ENCODE measurements at places on chromosomes 1 and 21.
A peak's percentile ranks its signal among the peaks of the same experiment; 100 is the strongest.

DNA sequence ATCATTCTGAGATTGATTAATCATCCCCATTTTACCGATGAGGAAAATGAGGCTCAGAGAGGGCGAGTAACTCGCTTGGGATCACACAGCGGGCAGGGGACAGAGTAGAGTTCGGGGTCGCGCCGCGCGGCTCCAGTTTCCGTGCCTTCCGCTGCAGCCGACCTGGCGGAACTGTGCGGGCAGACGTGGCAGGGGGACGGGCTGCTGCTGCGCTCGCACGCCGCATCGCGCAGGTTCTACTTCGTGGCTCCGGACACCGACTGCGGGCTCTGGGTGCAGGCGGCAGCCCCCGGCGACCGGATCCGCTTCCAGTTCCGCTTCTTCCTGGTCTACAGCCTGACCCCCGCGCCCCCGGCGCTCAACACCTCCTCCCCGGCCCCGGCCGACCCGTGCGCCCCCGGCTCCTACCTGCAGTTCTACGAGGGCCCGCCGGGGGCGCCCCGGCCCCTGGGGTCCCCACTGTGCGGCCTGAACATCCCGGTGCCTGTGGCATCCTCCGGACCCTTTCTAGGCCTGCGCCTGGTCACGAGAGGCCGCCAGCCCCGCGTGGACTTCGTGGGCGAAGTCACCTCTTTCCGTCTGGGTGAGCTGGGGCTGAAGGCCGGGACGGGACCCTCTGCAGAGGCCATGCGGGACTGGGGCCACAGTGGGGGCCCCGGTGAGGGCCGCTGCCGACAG is 2.3 kb downstream of the LDLRAD2 start:
- no peak for DNase-seq

DNA sequence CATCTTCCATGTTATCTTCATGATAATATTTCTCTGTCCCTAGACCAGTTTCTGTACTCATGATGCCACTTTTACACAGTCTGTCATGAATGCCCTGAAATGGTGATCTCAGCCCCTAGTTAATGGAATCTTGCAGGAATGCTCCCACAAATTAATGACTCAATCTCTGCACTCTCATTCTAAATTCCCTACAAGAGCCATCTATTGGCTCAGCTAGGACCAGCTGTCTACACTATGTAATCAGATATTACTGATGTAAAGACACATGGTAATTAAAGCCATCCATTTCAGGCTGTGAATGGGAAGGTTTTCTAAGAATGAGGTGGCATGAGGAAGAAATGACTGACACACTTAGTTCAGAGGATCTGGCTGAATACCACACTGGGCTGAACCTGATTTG is 199.1 kb upstream of the KCND3 start:
- DNase-seq, result no peak

- DNase-seq, result no peak
Observed at GRCh38 chr1:175353066-175353465, 160.5 kb upstream of the KIAA0040 start.

DNA sequence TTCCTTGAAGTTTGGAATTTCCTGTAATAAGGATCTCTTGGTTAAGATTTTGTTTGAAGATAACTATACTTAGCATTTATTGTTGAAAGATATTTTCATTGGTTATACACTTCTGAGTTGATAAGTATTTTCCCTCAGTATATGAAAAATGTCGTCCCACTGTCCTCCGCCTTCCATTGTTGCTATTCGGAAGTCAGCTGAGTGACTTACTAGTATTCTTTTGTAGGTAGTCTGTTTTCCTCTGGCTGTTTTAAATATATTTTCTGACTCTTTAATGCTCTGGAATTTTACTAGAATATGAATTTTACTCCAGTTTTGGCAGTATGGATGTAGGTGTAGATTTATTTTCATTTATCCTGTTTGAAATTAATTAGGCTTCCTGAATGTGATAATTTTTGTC is 498.7 kb upstream of the NFIA start:
- no peak for DNase-seq

DNA sequence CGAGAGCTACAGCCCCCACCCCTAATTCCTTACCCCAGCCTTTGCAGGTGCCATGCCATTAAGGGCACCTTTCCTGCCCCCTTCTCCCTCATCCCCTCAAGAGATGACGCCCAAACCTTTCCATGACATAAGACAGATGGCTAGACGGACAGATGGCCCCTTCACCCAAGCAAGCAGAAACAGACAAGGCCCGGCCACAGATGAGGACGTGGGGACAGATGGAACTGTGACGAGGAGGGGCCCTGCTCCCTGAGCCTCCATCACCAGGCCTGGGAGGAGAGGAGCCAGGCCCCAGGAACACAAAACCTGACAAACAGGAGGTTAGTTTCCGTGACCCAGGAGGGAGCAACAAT is 24.7 kb upstream of the PEF1 start:
- DNase-seq, result no peak

GRCh38 chr1:3504151-3504821 is 49.8 kb downstream of the ARHGEF16 start:
- no peak for DNase-seq

- DNase-seq, result no peak
Observed at GRCh38 chr1:99546432-99547416, 99.2 kb upstream of the PALMD start.

DNA sequence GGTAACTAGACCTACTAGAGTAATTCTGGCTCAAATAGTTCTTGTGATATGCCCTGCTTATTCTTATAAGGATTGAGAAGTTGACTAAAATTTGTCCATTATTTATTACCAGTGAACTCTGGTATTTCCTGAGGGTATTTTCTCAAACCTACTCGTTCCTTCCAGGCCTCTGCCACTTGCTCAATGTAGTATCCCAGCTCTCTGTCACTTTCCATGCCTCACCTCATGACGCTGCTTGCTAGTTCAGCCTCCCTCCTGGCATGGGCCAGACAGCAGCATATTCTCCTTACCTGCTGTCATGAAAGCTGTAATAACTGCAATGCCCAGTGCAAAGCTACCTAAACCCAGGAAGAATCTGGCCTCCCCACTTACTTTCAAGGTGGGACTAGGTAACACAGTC is 602.9 kb upstream of the ADAMTS5 start:
- DNase-seq, result no peak

- DNase-seq, result peak; percentile 33
Observed at GRCh38 chr1:228646717-228647522, 88.4 kb upstream of the RHOU start.

DNA sequence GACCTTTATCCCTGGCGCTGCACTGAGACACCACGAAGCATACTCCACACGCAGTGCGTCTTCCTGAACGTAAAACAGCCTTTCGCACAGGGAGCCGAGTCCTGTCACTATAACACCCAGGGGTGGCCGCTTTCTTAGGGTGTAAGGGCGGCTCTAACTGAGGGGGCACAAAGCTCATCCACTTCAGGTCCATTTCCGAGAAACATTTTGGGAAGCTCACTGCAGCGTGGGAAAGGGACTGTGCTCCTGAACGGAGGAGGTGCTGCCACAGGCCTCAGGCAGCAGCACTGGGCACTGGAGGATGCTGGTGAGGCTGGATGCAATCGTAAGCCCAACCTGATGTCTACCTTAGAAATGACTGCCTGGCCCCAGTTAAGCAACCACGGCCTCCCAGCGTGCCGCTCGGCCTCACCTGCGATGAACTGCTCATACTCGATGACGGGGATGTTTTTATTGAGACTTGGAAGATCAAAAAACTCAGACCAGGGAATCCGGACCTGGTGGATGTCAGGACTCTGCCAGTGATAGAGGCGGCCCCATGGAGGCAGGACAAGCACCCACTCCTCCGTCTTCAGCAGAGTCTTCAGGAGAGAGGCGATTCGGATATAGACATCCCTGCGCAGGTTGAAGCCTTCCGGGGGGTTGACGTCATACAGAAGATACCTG is 2.3 kb downstream of the POFUT2 start:
- no peak for DNase-seq

DNA sequence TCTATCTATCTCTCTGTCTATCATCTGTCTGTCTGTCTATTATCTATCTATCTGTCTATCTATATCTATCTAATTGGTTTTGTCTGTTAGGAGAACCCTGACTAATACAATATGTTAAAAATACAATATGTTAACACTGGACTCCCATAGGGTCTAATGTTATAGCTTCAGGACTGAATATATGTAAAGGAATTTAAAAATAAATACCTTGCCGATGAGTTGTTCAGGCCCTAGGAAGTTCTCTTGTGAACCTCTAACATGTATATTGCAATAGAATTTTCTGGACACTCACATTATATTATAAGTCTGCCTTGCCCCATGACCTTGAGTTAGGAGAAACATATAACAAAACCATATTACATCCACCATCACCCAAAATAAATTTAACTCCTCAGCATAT is 900.6 kb downstream of the NCAM2 start:
- DNase-seq, result no peak

GRCh38 chr1:8096105-8097011 is 70.2 kb upstream of the ERRFI1 start:
- no peak for DNase-seq

- peak; percentile 82 for DNase-seq
Observed at GRCh38 chr21:45128613-45129188, 54.3 kb downstream of the ADARB1 start.

DNA sequence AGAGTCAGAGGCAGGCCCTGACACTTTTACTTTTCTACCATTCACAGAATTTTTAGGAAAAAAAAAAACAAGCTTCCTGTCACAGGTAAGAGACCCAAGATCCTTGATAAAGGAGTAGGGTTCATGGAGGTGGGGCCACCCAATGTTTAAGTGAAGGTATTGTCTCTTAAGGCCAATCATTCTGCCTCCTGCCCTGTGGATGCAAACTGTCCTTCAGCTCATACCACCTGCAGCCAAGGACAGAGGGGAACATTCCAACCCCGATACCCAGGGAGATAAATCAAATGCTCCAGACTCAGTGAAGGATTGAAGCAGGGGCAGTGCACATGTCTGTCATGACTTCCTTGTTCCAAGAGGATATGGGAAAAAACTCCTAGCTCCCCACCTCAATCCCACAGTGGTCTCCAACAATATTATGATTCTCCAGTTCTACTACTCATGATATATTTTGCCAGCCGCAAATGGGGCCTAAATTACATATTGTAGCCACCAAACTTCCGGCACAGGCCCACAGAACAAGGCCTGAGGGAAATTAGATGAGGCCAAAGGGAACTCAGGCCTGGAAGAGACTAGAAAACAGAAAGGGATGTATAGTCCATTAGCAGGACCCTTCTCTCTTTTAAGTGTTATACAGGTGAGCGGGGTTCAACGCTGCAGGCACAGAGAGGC is 59.5 kb downstream of the TRABD2B start:
- no peak for DNase-seq

- DNase-seq, result no peak
Observed at GRCh38 chr1:39177706-39178105, 26.8 kb upstream of the MACF1 start.

DNA sequence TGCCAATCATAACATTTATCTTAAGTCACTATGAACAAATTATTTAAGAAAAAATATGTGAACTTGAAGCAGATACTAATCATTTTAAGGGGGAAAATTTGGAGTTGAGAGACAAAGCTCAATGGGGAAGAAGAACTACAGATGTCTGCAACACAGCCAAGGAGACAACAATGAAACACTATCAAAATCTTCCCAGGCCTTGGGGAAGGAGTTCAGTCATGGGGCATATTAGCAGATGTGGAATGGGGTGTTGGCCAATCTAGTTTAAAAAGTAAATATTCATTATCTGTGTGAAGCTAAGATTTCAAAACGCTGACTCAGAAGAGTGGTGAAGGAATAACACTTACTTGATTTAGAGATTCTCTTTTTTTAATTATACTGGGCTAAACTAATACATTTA is 671.6 kb upstream of the ZP4 start:
- no peak for DNase-seq

- DNase-seq, result peak; percentile 100
Observed at GRCh38 chr1:26126321-26127084, 14.9 kb downstream of the PDIK1L start.

DNA sequence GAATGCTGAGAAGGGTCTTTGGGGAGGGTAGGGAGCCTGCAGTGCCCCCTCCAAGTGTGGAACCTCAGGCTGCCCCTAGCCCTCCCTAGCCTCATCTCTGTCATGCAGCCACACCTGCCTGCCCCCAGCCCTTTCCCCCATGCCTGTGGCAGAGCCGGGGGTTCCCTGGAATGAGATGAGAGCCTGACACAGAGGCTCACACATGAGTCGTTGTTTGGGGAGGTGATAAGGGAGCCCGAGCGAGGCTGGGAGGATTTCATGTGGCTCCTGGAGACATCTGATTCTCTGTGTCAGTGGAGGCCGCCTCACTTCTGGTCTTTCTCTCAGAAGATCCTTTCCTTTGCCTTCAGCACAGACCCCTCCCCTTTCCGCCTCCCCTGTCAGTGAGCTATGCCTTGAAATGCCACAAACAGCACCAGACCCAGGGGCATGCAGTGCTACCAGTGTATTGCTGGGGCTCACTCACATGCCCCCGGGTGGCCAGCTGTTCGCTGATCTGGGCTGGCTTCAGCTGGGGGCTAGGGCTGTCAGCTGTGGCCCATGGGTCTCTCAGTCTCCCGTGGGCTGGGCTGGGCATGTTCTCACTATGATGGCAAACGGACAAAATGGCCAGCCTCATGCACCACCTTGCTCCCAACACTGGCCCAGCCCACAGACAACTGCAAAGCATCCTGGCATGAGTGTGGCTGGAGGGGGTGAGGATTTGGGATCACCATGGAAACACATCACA is 102.6 kb downstream of the AJAP1 start:
- no peak for DNase-seq

GRCh38 chr1:7628273-7628672 is 142.8 kb upstream of the VAMP3 start:
- DNase-seq, result no peak

DNA sequence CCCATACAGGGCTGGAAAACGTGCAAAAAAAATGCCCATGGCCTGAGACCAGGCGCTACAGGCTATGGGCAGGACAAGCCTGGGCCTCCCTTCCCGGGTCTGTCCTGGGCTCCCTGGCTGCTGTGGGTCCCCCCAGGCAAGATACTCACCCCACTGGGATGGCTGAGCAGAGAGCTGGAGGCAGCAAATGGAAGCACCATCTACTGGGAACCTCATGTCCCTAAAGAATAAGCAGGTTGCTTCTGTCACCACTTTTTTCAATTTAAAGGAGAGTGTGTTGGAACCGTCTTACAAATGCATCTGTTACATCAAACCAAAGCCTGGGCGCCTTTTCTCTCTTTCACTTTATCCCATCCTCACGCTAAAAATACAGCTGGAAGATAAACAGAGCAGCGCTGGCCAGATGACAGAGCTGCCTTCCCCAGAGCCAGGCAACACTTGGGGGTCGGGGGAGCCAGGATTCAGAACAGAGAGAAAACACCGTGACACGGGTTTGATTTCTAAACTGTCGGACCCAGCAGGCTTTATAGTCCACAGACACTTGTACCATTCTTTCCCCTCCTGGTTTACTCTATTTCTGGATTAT is 262.1 kb upstream of the VAMP3 start:
- DNase-seq, result no peak
